ENCODE measurements at places on chromosomes 2 and 18.

- DNase-seq: no peak
Observed at GRCh38 chr2:67290451-67291290, 106.5 kb upstream of the ETAA1 start.

DNA sequence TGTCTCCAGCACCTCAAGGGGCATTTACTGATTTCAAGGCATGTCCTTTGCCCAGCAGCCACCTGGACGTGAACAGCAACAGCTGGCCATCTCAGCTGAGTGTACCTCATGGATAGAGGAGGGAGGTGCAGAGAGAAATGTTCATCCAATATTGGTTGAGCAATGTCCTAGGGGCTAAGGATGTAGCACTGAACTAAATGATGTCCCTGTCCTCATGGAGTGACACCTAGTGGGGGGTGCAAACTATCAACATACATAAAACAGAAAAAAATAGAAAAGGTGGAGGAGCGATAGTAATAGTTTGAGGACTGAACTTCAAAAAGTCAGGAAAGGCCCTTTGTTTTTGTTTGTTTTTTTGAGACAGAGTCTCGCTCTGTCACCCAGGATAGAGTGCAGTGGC is 4.8 kb upstream of the UGGT1 start:
- no peak for DNase-seq

- no peak for DNase-seq
Observed at GRCh38 chr18:49073437-49073836, 122.7 kb upstream of the SMAD7 start.

DNA sequence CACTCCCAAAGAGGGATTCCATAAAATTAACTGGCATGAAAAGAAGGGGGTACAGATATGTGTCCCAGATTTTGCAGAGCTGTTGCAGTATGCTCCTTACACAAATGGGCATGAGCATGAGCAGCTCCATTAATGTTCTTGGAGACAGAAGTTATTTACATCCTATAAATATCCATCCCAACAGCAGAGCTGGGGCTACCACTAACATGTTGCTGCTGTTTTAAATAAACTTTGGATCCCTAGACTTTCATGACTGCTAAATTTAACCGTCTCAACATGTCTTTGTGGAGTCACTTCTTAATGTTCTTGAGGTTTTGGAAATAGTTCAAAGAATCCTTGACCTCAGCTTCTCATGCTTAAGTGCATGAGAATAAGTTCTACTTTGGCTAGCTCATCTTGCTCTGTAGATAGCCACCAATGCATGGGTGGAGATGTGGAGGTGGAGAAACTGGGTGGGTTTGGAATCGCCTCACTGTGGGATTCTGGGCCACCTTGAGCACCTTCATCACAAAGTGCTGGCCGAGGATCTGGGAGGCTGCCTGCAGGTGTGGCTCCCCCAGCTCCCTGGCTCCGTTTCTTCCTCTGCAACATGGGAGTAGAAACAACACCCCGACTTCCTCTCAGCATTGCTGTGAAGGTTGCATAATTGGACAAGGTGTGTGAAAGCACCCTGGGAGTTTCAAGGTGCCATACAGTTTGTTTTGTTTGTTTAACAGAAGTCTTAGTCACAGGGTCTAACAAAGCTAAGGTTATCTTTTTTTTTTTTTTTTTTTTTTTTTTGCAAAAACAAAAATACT is 307.2 kb downstream of the MYCN start:
- DNase-seq: no peak

- DNase-seq: no peak
Observed at GRCh38 chr2:10426726-10427617, 21.2 kb downstream of the ODC1 start.

GRCh38 chr18:70291295-70291574 is 2.4 kb downstream of the SOCS6 start:
- no peak for DNase-seq

GRCh38 chr2:70822843-70823242 is 2.4 kb upstream of the CLEC4F start:
- DNase-seq: no peak

DNA sequence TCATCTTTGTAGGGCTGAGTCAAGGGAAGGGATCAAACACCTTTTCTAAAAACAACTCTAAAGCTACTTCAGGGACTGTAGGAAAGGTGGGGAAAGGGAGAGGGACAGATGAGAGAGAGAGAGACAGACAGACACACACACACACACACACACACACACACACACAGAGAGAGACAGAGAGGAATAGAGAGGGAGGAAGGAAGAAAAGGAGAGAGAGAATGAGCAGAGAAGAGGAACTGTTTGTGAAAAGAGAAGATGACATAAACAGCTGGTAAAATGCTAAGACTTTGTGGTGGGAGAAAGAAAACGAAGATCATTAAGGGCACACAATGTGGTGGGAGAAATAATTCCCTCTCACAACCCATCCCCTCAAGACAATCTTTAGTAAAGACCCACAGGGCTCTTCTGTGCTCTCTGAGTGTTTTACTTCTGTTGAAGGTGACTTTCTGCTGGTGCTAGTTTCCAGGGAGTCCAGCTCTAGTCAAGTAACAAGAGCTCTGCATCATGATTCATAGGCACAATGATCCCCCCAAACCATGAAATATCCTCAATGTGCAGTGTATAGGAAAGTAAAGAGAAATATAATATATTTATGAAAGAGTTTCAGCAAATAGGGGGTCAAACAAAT is 77.2 kb upstream of the STK17B start:
- no peak for DNase-seq

DNA sequence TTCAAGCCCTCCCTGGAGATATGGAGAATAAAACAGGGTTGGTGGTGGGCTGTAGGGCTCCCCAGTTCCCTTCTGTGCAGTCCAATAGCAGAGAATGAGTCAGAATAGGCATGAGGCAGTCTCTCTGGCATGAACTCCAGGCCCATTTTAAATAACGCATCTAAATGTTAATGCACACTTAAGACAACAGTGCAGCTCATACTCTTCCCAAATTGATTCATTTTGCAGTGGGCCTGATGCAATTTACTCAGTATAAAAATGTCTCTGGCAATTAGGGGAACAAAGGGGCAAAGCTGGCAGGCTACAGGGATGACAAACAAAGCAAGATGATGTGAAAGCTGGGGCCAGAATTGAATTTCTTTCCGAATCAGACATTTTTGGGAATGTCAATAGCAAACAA is 402.8 kb downstream of the CLIP4 start:
- DNase-seq: no peak

DNA sequence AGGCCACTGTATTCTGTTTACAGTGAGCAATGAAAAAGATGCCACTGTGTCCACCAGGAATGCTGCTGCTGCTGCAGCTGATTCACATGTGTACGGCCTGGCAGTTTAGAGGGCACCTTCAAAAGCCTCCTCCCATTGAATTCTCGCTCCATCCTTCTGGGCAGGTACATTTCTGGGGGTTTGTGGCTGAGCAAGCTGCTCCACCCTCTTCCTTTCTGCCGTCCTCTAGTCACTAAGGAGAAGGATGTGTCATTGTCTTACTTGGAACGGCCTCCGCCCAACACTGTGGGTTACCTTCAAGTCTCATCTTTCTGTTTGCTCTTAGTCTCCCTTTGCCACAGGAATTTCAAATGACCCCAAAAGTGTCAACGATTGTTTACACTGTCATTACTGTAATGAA is 182.0 kb downstream of the ZBTB7C start:
- no peak for DNase-seq

GRCh38 chr2:71925268-71926088 is 222.2 kb downstream of the CYP26B1 start:
- DNase-seq: no peak

DNA sequence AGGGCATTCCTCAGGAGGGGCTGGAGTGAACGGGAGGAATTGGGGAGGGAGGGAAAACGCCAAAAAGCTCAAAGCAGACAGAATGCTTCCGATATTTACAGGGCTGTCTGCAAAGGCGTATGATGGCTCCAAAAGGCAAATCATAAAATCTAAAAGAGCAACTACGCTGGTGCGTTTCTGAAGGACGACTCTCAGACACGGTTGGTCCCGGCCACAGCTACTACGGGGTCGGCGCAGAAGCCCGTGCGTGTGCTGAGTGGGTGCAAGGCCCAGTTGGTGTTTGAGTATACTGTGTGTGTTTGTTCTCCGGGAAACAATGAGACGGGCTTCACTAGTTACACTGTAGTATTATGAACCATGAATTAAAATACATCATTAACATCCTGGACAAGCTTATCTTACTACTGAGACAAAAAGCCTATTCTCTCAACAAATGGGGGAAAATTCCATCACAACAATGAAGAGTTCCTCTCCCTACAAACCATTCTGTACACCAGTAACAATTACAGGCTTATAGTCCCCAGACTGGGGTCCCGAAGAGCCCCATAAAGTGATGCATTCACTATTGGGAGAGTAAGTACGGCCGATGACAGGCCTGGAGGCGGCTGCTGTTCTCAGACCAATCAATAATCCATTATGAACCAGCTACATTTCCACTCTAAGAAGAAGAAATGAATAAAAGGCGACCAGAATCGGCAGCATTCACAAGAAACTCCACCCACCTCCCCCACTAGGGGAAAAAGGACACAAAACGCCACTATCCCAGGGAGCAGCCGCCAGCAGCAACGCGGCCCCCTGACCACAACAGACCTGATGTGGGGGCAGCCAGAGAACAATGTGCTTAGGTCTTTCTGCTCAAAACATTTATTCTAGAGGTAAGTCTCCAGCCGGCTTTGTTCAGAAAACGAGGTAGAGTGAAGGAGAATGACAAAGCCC is 43.4 kb downstream of the ZNF516 start:
- DNase-seq: peak; percentile 32

- peak; percentile 2 for DNase-seq
Observed at GRCh38 chr2:212005085-212005671, 533.4 kb downstream of the ERBB4 start.

DNA sequence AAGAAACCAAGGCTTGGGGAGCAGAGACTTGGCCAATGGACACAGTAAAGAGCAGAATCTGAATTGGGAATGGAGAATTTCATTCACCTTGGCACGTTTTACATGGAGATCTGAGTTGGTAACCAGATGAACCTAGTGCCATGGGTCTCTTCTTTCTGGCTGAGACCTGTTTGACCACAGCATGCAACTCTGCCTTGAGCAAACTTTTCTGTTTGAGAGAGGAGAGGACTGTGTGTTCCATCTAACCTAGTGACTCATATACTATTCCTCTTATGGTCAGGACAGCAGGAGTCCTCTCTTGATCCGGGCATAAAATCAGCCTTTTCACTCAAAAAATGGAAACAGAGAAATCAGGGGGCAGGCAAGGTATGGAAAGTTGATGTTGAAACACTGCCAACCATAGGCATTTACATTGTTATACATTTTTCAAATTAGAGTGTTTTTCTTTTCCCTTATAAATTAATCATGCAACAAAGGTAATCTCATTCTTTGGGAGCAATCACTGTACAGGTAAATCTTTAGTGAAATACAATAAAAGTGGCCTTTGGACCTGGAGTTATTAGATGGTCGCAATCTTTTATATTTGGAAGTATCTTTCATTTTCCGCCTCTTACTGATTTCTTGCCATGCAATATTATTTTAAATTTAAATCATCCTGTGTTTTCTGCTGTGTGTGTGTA is 86.7 kb downstream of the NRP2 start:
- no peak for DNase-seq

GRCh38 chr2:159297042-159297707 is 10.7 kb upstream of the WDSUB1 start:
- no peak for DNase-seq

DNA sequence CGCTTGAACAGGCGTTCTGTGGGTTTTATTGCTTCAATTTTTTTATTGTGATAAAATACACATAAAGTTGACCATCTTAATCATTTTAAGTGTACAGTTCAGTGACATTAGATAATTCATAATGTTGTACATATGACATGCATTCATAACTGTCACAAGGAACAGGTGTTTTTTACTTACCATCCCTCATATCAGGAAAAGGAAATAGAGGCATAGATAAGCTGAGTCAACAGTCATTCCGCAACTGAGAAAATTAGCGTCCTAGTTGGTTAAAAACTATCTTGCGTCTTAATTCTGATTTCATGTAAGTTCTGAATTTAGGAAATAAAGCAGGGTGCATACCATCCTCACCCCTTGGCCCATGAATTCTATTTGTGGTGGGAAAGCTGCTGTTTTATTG is 36.5 kb downstream of the PLB1 start:
- no peak for DNase-seq

GRCh38 chr2:69753659-69754363 is 11.9 kb downstream of the ANXA4 start:
- DNase-seq: no peak

GRCh38 chr18:50071397-50071796 is 123.5 kb downstream of the MYO5B start:
- DNase-seq: no peak

- no peak for DNase-seq
Observed at GRCh38 chr2:36578343-36579296, 19.3 kb downstream of the FEZ2 start.

DNA sequence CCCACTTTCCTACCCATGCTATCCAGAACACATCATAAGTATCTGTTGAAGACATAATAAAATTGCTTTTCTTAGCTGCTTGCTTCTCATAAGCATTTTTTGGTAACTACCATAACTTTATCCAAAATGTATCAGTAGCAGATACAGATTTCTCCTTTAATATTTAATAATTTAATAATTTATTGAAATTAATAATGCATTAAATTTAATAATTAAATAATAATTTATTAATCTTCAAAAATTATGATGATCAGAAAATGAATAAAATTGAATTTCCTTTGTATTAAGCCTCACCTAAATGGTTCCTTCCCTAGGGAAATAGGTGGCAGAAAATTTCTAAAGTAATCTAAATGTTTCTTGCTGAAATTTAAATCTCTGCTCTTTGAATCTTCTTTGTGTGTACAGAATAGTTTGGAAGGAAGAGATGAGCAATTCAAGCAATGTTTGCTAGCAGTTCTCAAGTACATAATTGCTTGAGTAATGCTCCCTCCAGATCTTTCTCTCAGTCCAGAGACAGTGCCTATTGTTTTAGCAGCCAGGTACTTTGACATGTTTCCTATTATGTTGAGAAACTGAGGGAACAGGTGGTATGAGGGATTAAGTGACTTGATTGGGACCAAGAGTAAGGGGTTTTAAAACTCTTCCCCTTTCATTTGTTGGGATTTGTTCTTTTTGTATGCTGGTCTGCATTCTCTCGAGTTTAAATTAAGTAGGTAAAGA is 123.1 kb upstream of the CYP26B1 start:
- DNase-seq: no peak

DNA sequence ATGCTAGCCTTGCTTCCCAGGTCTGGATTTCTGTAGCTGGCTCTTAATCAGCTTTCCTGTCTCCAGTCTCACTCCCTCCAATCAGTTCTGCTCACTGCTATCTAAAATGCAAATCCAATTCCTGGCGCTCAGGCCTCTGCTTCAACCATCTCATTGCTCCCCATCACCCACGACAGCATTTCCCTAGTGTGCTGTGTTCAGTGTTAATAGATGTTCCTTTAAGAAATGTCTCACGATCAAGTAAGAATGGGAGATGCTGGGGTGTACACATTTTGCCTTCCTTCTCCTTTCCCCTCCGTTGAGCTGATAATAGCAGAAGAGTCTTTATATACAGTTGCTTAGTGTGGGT is 1.6 kb upstream of the PUM2 start:
- no peak for DNase-seq

- no peak for DNase-seq
Observed at GRCh38 chr2:64609227-64609941, 44.3 kb downstream of the SERTAD2 start.

GRCh38 chr2:6909431-6910385 is 7.5 kb upstream of the RNF144A start:
- no peak for DNase-seq
